ENCODE measurements at places on chromosomes 7 and 10. TPM values are rescaled to one million over a fixed set of nuclear protein-coding genes. Genes with fewer than 3 reads are reported as not detected.

DNA sequence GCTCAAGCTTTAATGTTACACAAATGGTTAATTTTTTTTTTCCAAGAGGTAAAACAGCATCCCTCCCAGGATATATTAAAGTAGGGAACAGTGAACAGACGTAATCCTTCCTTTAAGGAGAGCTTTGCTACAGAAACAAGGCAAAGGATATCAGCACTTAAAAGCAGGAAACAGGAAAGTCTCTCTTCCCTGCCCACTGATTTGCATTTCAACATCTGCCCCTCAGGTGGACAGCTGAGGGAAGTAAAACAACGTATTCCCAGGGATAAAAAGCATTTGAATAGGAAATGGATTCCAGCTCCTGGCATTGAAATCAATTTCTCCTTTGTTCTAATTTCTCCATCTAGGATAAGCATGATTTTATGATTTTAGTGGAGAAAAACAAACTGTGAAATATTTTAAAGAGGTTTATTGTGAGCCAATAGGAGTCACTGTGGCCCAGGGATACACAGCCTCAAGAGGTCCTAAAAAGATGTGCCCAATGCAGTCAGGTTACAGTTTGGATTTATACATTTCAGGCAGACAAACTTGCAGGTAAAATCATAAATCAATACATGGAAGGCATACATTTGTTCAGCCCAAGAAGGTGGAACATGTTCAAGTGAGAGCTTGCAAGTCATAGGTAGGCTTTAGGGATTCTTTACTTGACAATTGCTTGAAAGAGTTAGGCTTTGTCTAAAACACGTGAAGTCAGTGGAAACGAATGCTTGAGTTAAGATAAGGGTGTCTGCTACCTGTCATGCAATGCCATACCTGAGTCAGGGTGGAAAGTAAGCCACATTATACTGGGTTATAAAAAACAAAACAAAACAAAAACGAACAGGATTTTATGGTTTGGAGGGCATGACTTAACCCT lies 286.2 kb upstream of the VWC2 start:
- no peak overlapping the region for H3K4me3 ChIP-seq
- H3K27ac ChIP-seq: no peak overlapping the region
- DNase-seq: no peak
- H3K27me3 ChIP-seq: no peaks in the 10 kb centered on the region
- H3K4me1 ChIP-seq: no peaks in the 10 kb centered on the region

GRCh38 chr10:12702215-12702770 lies 299.2 kb downstream of the CCDC3 start:
- no peak overlapping the region for H3K4me3 ChIP-seq
- no peak overlapping the region for H3K27ac ChIP-seq
- H3K4me1 ChIP-seq: peaks cover 8% of the 10 kb centered on the region
- DNase-seq: no peak
- no peaks in the 10 kb centered on the region for H3K36me3 ChIP-seq

- peak overlapping the region; percentile 67 for H3K4me3 ChIP-seq
- H3K4me1 ChIP-seq: peaks cover 19% of the 10 kb centered on the region
- H3K27me3 ChIP-seq: no peaks in the 10 kb centered on the region
- H3K36me3 ChIP-seq: no peaks in the 10 kb centered on the region
- DNase-seq: peak; percentile 70
Measured at GRCh38 chr10:97713826-97714400, 383 bp downstream of the MARVELD1 start.

- no peak for DNase-seq
- no peak overlapping the region for H3K4me3 ChIP-seq
- no peak overlapping the region for H3K27ac ChIP-seq
- H3K4me1 ChIP-seq: peaks cover 8% of the 10 kb centered on the region
- no peaks in the 10 kb centered on the region for H3K27me3 ChIP-seq
Measured at GRCh38 chr7:106488465-106488864, 172.5 kb downstream of the CCDC71L start.

- no peak overlapping the region for H3K27ac ChIP-seq
- H3K36me3 ChIP-seq: no peaks in the 10 kb centered on the region
- H3K27me3 ChIP-seq: no peaks in the 10 kb centered on the region
- H3K4me3 ChIP-seq: no peak overlapping the region
- peaks cover 20% of the 10 kb centered on the region for H3K4me1 ChIP-seq
Measured at GRCh38 chr7:107687656-107688055, 27.0 kb downstream of the SLC26A4 start.

- DNase-seq: no peak
- no peak overlapping the region for H3K27ac ChIP-seq
- H3K4me1 ChIP-seq: peaks cover 25% of the 10 kb centered on the region
- no peak overlapping the region for H3K4me3 ChIP-seq
Measured at GRCh38 chr10:125035136-125035535, 93.2 kb downstream of the ZRANB1 start.

- H3K4me1 ChIP-seq: no peaks in the 10 kb centered on the region
- H3K27ac ChIP-seq: no peak overlapping the region
- H3K27me3 ChIP-seq: peaks cover 4% of the 10 kb centered on the region
- no peaks in the 10 kb centered on the region for H3K36me3 ChIP-seq
- no peak for DNase-seq
Measured at GRCh38 chr7:156017431-156017830, 205.2 kb upstream of the SHH start.

The HMX2 gene
- polyA plus RNA-seq: not detected
